H1 (cell line): ENCODE measurements at places on chromosomes 11 and 22.

GRCh38 chr11:3825473-3826154, 15.1 kb downstream of the RHOG start:
- no peak for DNase-seq

- no peak for DNase-seq
These were observed 79.3 kb downstream of the KCNA4 start for GRCh38 chr11:29937526-29937925.

DNA sequence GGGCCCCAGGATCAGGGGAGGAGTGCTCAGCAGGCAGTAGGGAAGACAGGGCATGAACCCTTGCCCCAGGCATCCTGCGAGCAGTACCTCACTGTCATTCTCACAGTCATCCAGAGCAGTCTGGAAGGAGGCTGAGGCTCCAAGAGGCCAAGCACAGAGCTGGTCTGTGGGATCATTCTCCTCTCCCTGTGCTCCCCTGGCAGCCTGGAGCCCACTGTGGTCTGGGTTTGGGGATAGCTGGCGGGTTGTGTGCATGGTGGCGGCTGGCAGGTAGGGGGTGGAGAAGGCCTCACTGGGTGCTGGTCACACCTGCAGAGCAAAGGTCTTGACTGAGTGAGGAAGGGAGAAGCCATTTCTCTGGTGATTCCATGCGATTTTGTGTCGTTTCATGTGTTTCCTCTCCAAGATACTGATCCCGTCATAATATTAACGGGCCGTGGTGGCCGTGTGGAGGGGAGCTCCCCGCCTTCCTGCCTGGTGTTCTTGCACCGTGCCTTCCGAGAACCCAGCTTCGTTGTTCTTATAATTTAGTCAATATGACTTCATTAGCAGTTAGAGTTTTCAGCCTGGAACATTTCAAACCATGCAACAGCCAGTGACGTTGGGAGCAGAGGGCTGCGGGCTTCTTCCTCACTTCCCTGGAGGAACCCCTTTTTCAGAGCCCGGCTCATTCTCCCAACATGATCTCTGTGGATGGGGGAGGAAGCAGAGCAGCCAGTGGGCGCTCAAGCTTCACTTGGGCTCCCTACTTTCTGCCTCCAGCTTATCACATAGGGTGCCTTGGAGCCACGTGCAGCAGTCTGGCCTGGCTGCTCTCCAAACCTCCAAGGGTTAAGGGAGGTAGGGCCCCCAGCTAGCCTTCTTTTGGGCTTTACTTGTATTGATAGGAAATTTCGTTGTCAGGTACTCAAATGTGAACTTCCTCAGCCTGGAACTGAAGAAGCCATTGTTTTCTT, 20.8 kb upstream of the ADORA2A start:
- DNase-seq: no peak

GRCh38 chr11:131913267-131913666, 542.9 kb downstream of the NTM start:
- DNase-seq: no peak

DNA sequence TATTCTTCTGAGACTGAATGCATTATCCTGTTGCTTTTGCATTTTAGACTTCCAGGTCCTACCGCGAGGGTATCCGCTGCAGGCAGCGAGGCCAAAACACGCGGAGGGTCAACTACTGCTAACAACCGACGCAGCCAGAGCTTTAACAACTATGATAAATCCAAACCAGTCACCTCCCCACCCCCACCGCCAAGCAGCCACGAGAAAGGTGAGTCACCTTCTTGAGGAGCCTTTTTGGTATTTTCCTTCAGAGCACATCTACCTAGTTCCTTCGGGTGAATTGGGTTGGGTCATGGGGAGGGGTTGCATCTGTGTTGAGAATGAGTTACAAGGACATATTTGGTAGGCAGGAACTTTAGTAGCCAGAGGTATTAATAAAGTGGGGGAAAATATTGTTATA, 179.8 kb downstream of the NAV2 start:
- no peak for DNase-seq

- no peak for DNase-seq
These were observed 68.7 kb downstream of the ETS1 start for GRCh38 chr11:128518493-128519207.
